ENCODE measurements at places on chromosomes 11 and 22.
A peak's percentile ranks its signal among the peaks of the same experiment; 100 is the strongest.

GRCh38 chr11:130706572-130706971, 209.7 kb downstream of the SNX19 start:
- no peak for DNase-seq

GRCh38 chr11:10696468-10697322, 3.1 kb upstream of the IRAG1 start:
- no peak for DNase-seq

DNA sequence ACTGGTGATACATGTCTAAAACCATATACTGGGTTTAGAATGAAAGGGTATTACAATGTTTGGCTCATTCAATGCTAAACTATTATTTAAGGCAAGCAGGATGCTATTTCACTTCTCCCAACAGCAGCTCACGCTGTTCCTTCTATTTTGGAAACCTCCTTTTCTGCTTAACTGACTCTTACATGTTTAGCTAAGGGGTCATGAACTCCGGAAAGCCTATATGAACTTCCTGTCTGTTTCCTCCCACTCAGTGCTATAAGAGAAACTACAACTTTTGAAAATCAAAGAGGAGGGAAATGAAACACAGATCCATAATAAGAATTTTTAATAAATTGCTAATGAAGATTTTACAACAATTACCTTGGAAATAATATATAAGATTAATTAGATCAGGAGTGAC, 30.9 kb downstream of the SLC36A4 start:
- DNase-seq: no peak

GRCh38 chr11:72782081-72782920, 11.5 kb downstream of the STARD10 start:
- peak; percentile 38 for DNase-seq

DNA sequence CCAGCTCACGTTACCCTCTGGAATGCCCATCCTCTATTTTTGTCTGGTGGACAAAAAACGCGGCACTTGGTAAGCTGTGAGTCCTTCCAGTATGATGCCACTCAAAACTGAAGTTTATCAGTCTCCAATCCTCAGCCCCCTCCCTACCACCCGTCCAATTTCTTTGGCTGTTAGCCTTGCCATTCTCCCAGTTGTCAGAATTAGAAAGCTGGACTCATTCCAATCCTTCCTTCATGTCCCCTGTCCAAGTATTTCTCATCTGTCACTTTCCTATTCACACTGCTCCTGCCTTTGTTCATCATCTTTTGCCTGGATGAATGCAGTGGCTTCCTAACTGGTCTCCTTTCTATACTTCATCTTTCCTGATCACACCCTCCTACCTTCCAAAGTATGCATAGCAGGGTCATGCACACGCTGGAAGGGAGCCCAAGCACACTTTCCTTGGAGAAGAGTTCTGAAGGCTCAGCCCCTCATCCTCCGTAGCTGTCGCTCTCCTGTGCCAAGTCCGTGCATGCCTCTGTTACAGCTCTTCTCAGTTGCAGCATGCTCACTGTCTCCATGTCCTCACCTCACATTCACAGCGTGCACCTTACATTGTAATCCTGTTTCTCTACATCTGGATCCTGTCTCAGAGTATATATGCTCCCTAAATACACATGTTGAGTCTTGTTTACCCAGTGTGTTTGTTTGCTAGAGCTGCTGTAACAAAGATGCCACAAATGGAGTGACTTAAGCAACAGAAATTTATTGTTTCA, 19.4 kb downstream of the APLP2 start:
- no peak for DNase-seq

DNA sequence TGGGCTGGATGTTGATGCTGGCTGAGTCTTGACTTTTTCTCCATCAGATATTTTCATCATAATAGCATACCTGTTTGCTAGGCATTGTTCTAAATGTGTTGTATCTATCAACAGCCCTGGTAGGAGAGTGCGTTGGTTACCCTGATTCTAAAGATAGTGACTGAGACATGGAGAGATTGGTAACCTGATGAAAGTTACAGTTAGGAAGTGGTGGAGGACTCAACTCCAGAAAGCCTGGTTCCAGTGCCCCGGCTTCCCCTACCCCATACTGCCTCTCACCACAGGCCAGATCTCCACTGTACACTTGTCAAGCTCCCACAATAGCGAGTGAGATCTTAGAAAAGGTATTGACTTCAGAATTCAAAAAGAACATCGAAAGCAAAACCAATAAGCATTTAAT, 22.8 kb upstream of the RELT start:
- no peak for DNase-seq

DNA sequence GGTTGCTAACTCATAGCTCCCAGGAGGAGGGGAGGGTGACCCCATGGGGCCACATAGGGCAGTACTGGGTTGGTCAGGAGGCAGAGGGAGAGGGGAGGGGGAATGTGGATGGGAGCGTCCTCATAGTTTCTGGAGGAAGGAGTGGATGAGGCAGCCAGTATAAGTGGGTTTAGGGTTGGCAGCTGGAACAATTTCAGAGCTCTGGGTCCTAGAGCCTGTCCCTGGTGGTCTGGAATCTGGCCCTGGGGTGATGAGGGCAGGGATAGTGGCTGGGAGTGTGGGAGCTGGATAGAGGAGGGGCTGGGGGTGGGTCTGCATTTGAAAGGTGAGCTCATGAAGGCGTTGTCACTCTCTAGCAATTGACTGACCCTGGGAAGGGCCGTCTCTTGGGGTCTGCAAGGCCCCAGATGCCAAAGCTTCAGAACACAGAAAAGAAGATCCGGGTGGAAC, 5.3 kb upstream of the MRGPRG start:
- DNase-seq: no peak

GRCh38 chr11:68333173-68333572, 20.8 kb downstream of the LRP5 start:
- DNase-seq: no peak

DNA sequence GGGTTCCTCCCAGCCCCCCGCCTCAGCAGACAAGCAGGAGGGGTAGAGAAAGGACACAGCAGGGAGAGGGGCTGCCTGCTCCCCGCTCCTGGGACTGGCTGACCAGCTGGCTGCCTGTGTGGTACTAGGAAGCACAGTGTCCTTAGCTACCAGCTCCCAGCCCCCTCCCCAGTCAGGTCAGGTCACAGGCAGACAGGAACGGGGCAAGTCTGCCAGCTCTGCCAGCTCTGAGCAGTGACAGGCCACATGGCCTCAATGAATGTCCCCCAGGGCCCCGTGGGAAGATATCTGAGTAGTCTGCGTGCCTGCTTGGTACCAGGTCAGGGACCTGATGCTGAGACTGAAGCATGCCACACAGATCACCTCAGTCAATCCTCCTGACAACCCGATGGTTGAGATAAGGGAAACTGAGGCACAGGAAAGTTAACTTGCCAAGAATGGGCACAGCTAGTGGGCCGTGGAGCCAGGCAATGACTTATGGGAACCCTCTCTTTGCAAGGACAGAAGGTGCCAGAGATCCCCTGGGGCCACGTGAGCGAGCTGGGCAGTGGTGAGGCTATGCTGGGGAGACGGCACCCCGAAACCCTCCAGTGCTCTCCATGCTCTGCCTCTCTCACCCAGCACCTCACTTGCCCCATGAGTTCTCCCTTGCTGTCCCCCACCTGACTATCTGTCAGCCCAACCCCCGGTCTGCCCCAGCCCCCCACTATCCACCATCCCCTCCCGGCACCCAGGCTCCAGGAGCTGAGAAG, 13.8 kb upstream of the MFNG start:
- no peak for DNase-seq

DNA sequence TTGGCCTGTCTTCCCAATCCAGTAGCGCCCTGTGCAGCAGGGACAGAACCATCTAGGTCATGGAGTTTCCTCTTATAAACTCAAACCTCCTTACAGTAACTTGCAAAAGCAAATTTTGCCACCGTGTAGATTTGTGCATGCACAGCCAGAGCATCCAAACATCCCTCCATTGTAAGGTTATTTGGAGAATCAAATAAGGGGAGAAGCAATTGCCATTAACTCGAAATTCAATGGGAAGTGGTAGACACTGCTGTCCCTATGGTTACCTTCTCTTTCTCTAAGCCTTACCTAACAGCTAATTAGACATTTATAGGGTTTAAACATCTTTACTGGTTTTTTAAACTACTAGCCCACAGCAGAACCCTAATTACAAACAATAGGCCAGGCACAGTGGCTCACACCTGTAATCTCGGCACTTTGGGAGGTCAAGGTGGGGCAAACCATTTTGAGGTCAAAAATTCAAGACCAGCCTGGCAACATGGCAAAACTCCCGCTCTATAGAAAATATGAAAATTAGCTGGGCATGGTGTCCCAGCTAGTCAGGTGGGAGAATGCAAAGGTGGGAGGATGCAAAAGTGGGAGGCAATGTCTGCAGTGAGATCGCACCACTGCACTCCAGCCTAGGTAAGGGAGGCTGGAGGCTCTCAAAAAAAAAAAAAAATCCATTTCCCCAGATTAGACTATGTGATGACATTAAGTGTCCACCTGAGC, 6.6 kb downstream of the HSPA8 start:
- no peak for DNase-seq

- no peak for DNase-seq
Measured at GRCh38 chr11:59172345-59173079, 580 bp downstream of the DTX4 start.
